ENCODE measurements at places on chromosomes 16 and 17.
A peak's percentile ranks its signal among the peaks of the same experiment; 100 is the strongest.

DNA sequence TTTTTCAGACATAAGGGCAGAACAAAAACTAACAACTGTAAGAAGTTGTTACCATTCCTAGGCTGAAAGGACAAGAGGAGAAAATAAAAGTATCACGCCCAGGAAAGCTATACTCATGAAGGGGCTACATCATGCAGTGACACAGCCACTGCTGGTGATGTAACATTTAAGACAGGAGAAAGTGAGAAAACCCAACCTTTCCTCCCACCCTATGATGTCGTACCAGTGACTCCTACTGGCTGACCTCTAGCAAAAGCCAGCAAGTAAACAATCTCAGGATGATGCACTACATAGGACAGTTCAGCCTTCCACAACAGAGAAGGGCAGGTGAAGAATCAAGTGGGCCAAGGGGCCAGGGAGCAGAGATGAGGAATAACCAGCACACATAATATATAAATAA lies 14.0 kb upstream of the OR1E2 start:
- no peak for DNase-seq

DNA sequence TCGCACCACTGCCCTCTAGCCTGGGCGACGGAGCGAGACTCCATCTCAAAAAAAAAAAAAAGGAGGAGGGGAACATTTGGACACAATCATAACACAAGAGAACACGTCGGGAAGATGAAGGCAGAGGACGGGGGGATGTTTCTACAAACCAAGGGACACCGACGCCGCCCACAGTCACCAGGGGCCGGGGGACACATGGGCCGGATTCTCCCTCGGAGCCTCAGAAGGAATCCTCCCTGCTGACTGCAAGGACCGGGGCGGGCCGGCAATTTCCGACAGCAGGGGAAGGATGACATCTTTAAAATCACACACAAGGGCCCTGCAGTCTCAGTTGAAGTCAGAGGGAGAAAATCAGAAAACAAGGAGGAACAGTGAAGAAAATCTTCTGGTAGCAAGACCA lies 8.1 kb upstream of the CHMP6 start:
- DNase-seq, result no peak

- no peak for DNase-seq
These were observed 612 bp downstream of the PSMD12 start for GRCh38 chr17:67365738-67366192.

DNA sequence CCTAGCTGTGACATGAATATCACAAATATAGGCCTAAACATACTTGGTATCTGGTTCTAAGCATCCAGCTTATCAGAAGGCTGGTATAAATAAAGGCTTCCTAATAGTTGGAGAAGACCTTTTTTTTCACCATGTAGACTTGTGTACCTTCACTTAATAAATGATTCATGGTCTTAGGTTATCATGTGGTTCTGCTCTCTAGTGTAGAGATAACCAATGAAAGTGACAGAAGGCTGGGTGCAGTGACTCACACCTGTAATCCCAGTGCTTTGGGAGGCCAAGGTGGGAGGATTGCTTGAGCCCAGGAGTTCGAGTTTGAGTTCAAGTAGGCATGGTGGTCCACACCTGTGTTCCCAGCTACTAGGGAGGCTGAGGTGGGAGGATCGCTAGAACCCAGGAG lies 3.1 kb downstream of the DDX19A start:
- DNase-seq, result no peak

DNA sequence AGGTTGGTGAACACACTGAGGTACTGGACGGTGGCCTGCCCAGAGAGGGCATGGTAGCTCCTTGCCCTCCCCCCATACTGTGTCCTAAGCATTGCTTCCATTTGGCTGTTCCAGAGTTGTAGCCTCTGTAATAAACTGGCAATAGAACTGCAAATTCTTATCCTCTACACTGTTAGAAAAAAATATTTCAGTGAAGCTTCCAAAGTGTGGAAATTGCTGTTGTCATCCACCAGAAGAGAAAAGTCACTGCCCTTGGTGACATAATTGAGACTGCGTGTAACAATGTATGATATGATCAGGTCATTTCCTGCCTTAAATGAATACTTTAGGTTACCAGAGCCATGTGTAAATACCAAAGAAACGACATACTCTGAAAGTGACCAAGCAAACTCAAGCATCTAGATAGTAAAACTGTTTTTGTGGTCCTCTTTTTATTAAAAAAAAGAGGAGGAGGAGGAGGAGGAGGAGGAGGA lies 65.9 kb downstream of the CEP95 start:
- peak; percentile 34 for DNase-seq

DNA sequence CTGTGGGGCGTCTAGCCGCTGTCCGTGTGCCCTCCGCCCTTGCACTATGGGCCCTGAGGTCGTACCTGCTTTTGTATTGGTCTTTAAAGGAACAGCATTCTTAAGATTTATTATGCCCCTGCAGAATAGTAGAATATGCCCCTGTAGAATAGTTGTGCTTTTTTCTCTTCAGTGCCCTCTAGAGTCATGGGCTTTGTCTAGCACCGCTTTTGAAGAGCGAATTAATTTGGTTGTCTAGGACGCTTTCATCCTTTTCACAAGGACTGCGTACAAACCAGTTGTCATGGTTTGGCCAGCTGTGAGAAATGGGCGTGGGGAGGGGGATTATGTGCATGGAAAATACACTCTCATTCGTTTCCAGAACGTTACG lies 621 bp downstream of the CEP95 start:
- no peak for DNase-seq

DNA sequence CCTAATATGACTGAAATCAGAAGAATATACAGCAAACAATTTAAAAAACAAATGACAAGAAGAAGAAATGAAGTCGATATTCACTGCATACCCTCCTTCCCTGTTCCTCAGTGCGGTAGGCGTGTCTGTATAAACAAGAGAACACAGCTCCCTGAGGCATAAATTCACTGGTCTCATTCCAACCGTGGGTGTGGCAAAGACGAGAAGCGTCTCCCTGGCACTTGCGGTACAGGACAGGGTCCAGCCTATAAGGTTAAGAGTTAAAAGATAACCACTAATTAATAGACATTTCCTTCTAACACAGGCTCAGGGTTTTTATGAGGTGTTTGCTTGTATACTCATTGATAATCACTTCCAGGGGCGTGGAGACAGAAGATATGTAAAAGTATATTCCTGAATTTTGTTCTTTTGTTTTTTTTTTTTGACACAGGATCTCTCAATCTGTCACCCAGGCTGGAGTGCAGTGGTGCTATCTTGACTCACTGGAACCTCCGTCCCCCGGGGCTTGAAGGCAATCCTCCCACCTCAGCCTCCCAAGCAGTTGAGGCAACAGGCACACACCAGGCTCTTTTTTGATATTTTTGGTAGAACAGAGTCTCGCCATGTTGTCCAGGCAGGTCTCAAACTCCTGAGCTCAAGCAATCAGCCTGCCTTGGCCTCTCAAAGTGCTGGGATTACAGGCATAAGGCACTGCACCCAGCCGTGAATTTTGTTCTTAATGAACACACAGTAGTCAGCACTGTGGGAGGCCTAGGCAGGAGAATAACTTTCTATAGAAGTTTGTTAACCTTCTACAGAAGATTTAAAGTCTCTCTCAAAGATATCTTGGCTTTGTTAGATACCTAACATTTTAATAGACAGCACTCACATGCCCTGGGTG lies 59.1 kb upstream of the CLEC18B start:
- DNase-seq, result no peak

DNA sequence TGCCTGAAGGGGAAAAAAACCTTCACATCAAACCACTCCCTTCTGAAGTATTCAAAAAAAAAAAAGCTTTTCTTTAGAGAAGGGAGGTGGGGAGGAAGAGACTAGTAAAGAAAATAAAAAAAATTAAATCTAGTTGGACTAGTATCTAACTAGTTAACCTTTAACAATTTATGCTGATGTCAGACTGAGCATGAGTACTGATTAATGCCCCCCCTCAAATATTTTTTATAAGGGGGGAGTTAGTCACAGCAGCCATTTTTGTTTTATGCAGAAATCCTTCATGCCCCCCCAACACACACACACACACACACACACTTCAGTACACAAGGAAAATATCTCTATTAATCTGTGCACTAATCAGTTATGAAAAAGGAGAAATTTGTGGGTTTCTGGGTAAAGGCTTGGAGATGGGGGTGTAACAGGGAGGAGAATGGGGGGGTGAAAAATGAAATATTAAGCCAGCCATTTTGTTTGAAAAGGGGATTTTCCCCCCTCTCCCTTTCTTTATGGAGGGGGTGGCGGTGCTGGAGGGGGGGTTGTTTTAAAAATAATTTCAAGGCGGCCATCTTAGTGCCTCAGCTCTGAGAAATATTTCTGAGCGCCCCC lies 4.7 kb upstream of the CHD3 start:
- no peak for DNase-seq

- DNase-seq, result no peak
These were observed 200.0 kb downstream of the KATNIP start for GRCh38 chr16:27749946-27750345.

GRCh38 chr16:27229891-27230470 lies 26.7 kb downstream of the KDM8 start:
- DNase-seq, result no peak

DNA sequence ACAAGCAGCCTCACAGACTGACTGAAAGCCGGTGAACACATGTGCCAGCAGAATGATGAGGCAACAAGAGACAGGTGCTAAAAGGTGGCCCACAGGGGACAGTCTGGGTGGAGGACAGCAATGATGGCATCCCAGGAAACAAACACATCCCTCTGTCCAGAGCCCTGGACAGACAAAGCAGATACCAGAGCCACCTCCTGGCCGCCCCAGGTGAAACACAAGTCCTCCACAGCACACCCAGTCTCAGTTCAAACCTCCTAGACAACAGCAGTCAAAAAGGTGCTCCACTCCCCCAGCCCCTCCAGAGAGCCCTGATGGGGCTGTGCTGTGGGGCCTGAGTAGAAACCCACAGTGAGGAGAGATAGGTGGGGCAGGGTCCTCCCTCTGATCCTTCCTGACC lies 20.3 kb upstream of the CDH5 start:
- DNase-seq, result no peak

DNA sequence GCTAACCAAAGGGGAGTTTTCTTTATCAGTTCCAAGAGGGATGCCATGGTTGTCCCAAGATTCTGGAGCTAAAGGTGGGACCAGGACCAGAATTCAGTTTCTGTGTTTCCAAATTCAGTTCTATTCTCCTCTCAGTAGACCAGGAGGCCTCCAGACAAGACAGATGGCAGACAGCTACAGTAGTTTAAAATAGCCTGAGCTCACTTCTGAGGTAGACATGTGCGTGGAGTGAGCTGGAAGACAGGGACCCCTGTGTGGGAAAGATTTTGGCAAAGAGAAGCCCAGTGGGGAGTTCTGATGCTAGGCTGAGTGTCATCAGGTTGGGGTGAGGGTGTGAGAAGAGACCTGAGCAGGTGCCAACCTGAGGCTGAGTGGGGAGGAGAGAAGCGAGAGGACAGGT lies 95.4 kb downstream of the PRKCB start:
- DNase-seq, result no peak

DNA sequence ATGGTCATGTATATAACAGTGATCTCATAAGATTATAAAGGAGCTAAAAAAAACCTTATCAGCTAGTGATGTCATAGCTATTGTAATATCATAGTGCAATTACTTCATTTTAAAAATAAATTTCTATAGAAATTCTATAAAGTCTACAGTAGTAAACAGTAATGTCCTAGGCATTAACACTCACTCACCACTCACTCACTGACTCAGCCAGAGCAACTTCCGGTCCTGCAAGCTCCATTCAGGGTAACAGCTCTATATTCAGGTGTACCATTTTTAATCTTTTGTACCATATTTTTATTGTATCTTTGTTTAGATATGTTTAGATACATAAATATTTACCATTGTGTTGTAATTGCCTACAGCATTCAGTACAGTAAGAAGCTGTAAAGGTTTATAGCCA lies 524.4 kb upstream of the CDH5 start:
- no peak for DNase-seq

DNA sequence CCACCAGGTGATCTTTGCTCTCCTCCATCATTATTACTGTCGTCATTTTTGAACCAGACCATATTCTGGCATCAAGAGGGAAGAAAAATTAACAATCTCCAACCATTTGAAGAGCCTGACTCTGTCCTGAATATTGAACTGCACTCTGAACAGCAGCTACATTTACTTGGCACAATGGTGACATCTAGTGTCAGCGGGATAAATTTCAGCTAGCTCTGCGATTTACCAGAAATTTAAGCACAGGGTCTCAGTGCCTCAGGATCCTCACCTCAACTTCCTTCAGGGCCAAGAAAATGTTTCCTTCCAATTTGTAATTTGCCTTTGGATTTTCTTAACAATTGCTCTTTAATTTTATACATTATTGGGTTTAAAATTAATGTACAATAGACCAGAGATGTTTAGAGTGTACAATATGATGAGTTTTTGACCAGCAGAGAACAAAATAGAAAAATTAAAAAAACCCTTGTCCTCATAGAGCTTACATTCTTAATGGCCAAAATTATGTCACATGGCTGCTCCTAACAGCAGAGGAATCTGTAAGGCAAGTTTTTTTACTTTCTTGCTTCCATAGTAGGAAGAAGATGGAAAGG lies 10.7 kb upstream of the ZNF19 start:
- no peak for DNase-seq

DNA sequence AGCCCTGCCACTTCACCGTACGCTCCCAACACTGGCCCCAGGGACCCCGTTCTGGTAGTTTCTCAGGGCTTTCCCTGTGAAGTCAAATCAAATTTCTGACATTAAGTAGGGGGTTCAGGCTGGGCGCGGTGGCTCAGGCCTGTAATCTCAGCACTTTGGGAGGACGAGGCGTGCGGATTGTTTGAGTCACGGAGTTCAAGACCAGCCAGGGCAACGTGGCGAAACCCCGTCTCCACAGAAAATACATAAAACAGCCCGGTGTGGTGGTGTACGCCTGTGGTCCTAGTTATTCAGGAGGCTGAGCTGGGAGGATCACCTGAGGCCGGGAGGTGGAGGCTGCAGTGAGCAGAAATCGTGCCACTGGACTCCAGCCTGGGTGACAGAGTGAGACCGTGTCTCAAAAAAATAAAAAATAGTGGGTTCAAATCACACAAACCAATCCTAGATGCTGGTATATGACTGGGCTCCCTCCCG lies 632 bp downstream of the CYBC1 start:
- no peak for DNase-seq

GRCh38 chr16:81337097-81337496 lies 22.3 kb downstream of the GAN start:
- no peak for DNase-seq

DNA sequence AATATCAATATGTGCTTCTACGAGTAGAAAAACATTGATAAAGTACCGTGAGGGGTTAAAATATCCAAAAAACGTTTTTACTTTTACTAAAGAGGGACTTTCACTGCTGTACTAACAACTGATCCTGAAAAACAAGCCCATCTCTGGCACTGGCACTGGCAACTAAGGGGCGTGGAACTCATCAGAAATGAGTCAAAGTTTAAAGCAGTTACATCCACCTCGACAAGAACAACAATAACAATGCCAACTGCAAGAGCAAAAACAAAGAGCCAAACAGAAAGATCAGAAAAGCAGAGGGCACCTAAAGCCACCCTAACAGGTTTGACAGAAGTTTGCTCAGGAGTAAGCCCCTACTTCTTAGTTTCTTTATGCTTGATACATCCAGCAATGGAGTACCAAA lies 13.1 kb downstream of the MBTPS1 start:
- no peak for DNase-seq

GRCh38 chr17:35171834-35172233 lies 22.4 kb downstream of the SLC35G3 start:
- DNase-seq, result no peak

Measured in glomerular endothelial cell (primary cell).